SK-N-SH (cell line): ENCODE measurements at places on chromosomes 5 and 9. TPM values are rescaled to one million over a fixed set of nuclear protein-coding genes. Genes with fewer than 3 reads are reported as not detected.

Gene MRNIP
- 32.8 and 34.9 TPM in 2 replicates for polyA plus RNA-seq

- DNase-seq = no peak
These were observed 57.9 kb downstream of the KIAA1958 start for GRCh38 chr9:112544477-112544876.

DNA sequence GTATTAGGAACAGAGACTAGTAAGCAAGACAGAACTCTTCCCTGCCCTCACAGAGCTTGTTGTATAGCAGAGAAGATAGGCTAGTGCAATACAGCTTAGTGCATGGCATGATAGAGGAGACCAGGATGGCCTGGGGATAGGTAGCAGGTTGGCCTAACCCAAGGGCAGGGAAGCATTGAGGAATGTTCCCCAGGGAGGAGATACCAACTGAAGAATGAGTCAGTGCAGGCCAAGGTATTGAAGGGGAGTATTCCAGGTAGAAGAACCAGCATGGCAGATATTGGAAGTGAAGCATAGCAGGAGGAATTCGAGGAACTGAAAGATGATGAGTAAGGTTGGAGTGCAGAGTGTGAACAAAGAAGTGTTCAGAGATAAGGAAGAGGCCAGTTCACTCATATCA, 138.6 kb upstream of the DHFR start:
- no peak for DNase-seq

GRCh38 chr5:32578363-32578762, 7.0 kb upstream of the SUB1 start:
- DNase-seq = no peak

DNA sequence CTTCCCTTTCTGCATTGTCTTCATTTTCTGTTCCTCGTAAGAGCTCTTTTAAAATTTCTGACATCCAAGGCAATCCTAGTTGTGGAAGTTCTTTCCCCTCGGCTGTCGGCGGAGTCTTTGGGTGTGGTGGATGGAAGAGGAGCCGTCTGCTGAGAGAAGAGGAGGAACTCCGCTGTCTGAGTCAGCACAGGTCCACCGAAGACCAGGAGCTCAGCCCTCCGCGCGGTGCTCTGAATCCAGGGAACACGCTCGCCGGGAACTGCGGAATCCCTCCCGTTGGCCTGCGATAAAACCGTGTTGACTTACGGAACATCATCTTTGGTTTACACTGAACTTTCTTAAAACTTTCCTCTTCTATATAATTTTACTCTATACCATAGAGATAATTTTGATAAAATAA, 100.7 kb upstream of the IRX4 start:
- no peak for DNase-seq
